CD4-positive, CD25-positive, alpha-beta regulatory T cell (primary cell): ENCODE measurements at places on chromosomes 5 and 9.

- DNase-seq, result no peak
These were observed 55.1 kb downstream of the LOX start for GRCh38 chr5:122022966-122023365.

GRCh38 chr9:7960320-7961050 lies 160.9 kb upstream of the DMAC1 start:
- DNase-seq, result no peak

- DNase-seq, result no peak
These were observed 104.2 kb upstream of the HMHB1 start for GRCh38 chr5:143707806-143708205.

- no peak for DNase-seq
These were observed 81.4 kb upstream of the PIK3R1 start for GRCh38 chr5:68134033-68134668.

GRCh38 chr5:4230786-4231641 lies 635.4 kb downstream of the IRX1 start:
- DNase-seq, result no peak

- DNase-seq, result no peak
These were observed 286.4 kb upstream of the CDH12 start for GRCh38 chr5:23139338-23140171.

GRCh38 chr9:98255061-98255577 lies 330 bp downstream of the TBC1D2 start:
- no peak for DNase-seq

- no peak for DNase-seq
These were observed 588 bp upstream of the ZBED3 start for GRCh38 chr5:77087484-77088261.

GRCh38 chr9:132854832-132855231 lies 23.3 kb downstream of the AK8 start:
- no peak for DNase-seq
